ENCODE measurements at places on chromosomes 13 and 19.

- peak; percentile 51 for DNase-seq
These were observed 211.7 kb upstream of the STARD13 start for GRCh38 chr13:33497146-33497845.

DNA sequence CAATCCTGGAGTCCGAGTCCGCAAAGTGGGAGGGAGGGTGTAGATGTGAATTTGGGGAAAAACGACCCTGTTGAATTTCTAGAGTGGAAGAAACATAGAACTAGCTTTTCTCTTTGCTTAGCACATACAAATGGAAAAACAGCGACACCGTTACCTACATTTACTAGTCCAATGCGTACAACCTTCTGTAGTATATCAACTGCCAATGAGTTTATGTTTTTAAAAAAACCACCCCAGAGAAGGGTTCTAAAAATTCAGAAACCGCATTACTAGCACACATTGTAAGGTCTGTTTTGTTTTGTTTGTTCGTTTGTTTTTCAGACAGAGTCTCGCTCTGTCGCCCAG lies 332 bp upstream of the SUPT20H start:
- no peak for DNase-seq

GRCh38 chr13:106865716-106866440 lies 297.9 kb upstream of the ARGLU1 start:
- DNase-seq = no peak

DNA sequence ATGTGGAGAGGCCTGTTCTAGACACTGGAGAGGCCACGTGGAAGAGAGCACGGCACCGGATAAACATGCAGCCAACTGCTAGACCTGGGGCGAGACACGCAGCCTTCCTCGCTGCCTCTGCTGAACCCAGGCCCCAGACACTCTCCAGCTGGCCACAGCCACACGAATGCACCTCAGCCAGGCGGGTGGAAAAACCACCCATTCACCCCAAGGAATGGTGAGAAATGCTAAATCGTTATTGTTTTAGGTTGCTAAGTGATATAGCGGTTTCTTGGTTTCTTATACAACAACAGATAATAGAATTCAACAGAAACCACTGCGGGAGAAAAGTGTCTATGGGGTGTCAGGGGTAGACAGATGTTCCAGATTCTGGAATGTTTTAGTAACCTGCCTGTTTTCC lies 52.5 kb downstream of the STK24 start:
- DNase-seq = no peak

GRCh38 chr19:570937-571565 lies 1.3 kb upstream of the BSG start:
- DNase-seq = peak; percentile 18
